ENCODE measurements at places on chromosomes 3 and 15.

GRCh38 chr15:58830556-58830955 lies 59.5 kb downstream of the MINDY2 start:
- no peaks in the 10 kb centered on the region for H3K4me1 ChIP-seq
- H3K4me3 ChIP-seq = no peak overlapping the region
- H3K27ac ChIP-seq = no peak overlapping the region
- no peak for DNase-seq

DNA sequence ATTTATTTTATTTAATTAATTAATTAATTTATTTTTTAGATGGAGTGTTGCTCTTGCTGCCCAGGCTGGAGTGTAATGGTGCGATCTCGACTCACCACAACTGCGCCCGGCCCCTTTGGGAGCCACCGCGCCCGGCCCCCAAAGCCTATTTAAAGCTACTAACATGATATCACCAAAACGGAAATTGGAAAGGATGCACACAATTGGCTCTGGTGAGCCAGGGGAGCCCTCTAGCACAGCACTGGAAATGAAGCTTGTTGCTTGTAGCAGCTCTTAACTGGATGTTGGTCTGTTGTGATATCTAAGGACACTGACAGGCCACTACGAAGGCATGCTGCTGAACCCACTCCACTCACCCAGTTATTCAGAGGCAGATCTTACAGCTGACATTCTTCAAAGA lies 104.5 kb downstream of the IGF2BP2 start:
- no peaks in the 10 kb centered on the region for H3K27me3 ChIP-seq
- H3K27ac ChIP-seq = no peak overlapping the region
- DNase-seq = no peak
- no peaks in the 10 kb centered on the region for H3K4me1 ChIP-seq
- H3K4me3 ChIP-seq = no peak overlapping the region
- no peaks in the 10 kb centered on the region for H3K36me3 ChIP-seq

GRCh38 chr15:99969261-99969920 lies 236.2 kb upstream of the LYSMD4 start:
- H3K4me3 ChIP-seq = no peak overlapping the region
- H3K36me3 ChIP-seq = no peaks in the 10 kb centered on the region
- H3K27me3 ChIP-seq = no peaks in the 10 kb centered on the region
- no peak for DNase-seq
- H3K27ac ChIP-seq = no peak overlapping the region

- H3K27ac ChIP-seq = no peak overlapping the region
- no peaks in the 10 kb centered on the region for H3K36me3 ChIP-seq
- DNase-seq = no peak
- H3K4me1 ChIP-seq = no peaks in the 10 kb centered on the region
- H3K4me3 ChIP-seq = no peak overlapping the region
- no peaks in the 10 kb centered on the region for H3K27me3 ChIP-seq
These were observed 72.7 kb upstream of the LRTM1 start for GRCh38 chr3:55000546-55000945.

- H3K4me1 ChIP-seq = no peaks in the 10 kb centered on the region
- DNase-seq = no peak
- no peak overlapping the region for H3K4me3 ChIP-seq
- H3K36me3 ChIP-seq = no peaks in the 10 kb centered on the region
- no peak overlapping the region for H3K27ac ChIP-seq
These were observed 575.8 kb downstream of the RSL24D1 start for GRCh38 chr15:54620916-54621315.

DNA sequence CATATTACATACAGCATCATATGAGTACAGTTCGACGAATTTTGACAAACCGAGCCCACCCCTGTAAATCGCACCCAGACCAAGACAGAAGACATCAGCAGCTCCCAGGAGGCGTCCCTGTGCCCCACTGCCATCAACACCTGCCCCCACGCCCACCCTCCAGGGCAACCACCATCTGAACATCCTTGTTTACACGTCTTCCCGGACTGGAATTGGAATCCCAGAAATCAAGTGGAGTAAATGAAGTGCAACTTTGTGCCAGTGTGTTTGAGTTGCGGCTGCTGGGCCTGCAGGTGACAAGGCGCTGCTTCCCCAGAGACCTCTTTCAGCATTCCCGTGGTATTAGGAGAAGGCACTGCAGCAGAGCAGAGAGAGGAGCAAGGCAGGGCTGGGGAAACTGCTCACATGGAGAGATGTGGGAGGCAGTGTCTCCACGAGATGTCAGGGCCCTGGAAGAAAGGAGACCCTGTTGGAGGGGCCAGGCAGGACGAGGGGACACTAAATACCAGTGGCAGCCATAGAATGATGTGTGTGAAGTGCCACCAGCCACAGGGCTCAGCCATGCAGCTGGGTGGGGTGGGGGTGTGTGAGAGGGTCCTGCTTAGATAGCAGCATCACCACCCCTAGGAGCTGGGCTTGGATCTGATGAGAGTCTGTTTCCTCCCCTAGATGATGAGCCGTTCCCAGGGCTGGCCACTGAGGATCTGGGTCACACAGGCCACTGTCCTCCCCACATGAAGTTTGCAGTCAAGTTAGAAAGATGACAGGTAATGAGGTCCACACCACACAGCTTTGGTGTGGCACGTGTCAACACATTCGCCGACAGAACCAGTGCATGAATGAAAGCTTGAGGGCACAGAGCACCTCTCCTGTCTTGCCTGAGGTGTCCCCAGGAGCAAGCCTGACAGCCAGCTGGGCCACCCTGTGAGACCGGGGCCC lies 33.4 kb upstream of the PCSK6 start:
- H3K27me3 ChIP-seq = no peaks in the 10 kb centered on the region
- no peak overlapping the region for H3K4me3 ChIP-seq
- H3K27ac ChIP-seq = no peak overlapping the region
- no peaks in the 10 kb centered on the region for H3K36me3 ChIP-seq
- peak; percentile 50 for DNase-seq

GRCh38 chr15:59687836-59688235 lies 1.3 kb downstream of the BNIP2 start:
- peak overlapping the region; percentile 93 for H3K4me3 ChIP-seq
- no peaks in the 10 kb centered on the region for H3K27me3 ChIP-seq
- no peaks in the 10 kb centered on the region for H3K36me3 ChIP-seq
- peak overlapping the region; percentile 96 for H3K27ac ChIP-seq
- DNase-seq = no peak
- peaks cover 19% of the 10 kb centered on the region for H3K4me1 ChIP-seq

DNA sequence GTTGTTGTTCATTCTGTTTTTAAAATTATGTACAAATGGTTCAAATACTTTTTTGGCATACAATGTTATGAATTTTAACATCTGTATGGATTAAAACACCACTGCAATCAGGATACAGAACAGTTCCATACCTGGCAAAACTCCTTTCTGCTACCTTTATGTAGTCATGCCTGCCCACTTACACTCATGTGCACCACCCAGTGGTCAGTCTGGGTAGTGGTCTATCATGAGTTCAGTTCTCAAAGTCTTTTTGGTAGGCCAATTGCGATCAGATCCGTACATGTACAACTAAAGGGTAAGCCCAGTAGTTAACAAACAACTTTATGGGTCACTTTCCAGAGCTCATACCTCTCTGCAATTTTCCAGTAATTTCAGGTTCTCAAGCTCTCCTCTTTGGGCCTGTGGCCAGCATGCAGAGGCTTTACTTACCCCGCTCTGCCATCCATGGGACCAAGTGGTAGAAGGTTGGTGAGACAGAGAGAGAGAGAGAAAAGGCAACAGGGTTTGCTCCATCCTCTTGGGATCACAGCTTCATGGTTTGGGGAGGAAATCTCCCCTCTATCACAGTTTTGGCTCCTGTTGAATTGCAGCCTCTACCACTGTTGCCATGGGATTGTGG lies 63.9 kb upstream of the FAM98B start:
- H3K4me3 ChIP-seq = no peak overlapping the region
- DNase-seq = peak; percentile 83
- H3K36me3 ChIP-seq = no peaks in the 10 kb centered on the region

DNA sequence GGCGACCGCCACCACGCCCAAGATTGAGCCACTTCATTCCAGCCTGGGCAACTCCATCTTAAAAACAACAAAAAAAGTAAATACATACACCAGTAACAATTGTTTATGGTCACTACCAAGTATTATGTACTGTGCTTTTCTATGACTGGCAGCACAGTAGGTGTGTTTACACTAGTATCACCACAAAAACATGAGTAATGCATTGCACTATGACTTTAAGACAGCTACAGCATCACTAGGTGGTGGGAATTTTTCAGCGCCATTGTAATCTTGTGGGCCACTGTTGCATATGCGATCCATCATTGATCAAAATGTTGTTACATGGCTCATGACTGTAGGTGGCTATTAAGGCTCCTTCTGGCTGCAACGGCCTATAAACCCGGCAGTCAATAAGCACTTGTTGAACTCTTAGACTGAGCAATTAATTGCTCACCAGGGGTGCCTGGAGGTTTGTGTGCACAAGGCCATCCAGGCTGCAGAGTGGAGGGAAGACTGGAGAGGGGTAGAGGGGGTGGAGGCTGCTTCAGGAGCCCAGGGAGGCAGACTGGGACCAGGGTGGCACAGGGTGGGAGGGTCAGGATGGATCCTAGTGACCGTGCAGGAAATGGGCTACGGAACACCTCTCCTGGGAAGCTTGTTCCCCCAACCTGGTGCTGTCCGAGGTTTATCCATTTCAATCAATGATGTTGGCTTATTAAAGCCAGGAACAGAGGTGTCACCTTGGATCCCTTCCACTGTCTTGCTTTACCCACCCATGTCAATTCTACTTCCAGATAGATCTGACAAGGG lies 17.9 kb upstream of the COPG1 start:
- no peaks in the 10 kb centered on the region for H3K4me1 ChIP-seq
- H3K27me3 ChIP-seq = no peaks in the 10 kb centered on the region
- no peak for DNase-seq
- no peak overlapping the region for H3K27ac ChIP-seq
- no peaks in the 10 kb centered on the region for H3K36me3 ChIP-seq

GRCh38 chr3:64207289-64208080 lies 17.8 kb downstream of the PRICKLE2 start:
- H3K4me3 ChIP-seq = peak overlapping the region; percentile 8
- peak overlapping the region; percentile 54 for H3K27ac ChIP-seq
- no peaks in the 10 kb centered on the region for H3K27me3 ChIP-seq

GRCh38 chr3:115503394-115503793 lies 119.9 kb upstream of the GAP43 start:
- no peak for DNase-seq
- no peaks in the 10 kb centered on the region for H3K4me1 ChIP-seq
- no peak overlapping the region for H3K4me3 ChIP-seq
- H3K27ac ChIP-seq = no peak overlapping the region
- H3K36me3 ChIP-seq = no peaks in the 10 kb centered on the region
- no peaks in the 10 kb centered on the region for H3K27me3 ChIP-seq

DNA sequence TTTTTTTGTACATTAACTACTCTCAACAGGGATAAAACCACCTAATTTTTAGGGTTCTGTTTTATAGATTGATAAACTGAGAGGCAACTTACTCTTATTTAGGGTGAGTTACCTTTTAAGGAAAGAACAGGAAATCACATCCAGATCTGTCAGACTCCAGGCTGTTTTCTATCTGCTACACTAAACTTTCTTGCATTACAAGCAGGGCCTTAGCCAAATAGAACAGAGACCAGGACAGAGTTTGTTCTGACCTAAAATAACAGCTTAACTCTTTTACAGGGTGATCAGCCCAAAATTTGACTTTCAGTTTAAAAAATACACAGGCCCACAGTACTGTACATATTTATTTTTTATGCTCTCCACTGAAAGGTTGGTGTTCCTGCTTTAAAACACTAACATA lies 38.6 kb downstream of the SGO1 start:
- H3K4me3 ChIP-seq = no peak overlapping the region
- no peaks in the 10 kb centered on the region for H3K4me1 ChIP-seq
- DNase-seq = no peak
- peaks cover 12% of the 10 kb centered on the region for H3K36me3 ChIP-seq
- H3K27ac ChIP-seq = no peak overlapping the region

- no peaks in the 10 kb centered on the region for H3K27me3 ChIP-seq
- no peaks in the 10 kb centered on the region for H3K4me1 ChIP-seq
- no peak overlapping the region for H3K27ac ChIP-seq
- H3K4me3 ChIP-seq = no peak overlapping the region
- no peaks in the 10 kb centered on the region for H3K36me3 ChIP-seq
- no peak for DNase-seq
These were observed 312.5 kb downstream of the C3orf38 start for GRCh38 chr3:88462230-88462629.

- no peak overlapping the region for H3K27ac ChIP-seq
- H3K27me3 ChIP-seq = no peaks in the 10 kb centered on the region
- H3K4me1 ChIP-seq = no peaks in the 10 kb centered on the region
- no peak for DNase-seq
- no peaks in the 10 kb centered on the region for H3K36me3 ChIP-seq
- H3K4me3 ChIP-seq = no peak overlapping the region
These were observed 704.2 kb downstream of the ROBO1 start for GRCh38 chr3:79063624-79064023.

DNA sequence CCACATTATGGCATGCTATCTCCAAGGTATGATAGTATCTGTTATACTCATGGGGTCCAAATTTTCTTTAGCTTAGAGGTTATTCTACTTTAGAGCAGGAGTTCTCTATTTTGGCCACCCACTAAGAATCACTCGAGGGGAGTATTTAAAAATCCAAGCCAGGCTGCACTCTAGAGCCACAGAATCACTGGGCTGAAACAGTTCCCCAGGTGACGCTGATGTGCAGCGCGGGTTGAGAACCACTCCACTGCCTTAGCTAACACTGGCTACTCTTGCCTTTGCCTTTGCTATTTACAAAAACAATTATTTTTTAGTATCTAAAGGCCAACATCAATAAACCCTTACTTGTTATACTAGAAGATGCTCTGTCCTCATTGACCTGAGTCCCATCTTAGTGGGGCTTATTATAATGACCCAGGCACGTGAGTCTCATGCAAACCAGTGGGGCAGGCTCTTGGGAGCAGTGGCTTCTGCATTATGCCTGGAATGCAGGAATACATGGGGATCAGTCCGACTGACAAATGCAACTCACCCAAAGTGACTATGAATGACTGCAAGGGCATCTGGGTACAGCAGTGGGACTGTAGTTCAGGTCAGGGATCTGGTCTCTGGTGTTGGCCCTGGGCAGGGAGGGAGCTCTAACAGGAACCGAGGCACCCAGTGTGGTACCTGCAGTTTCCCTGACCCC lies 21.7 kb upstream of the CGNL1 start:
- no peak overlapping the region for H3K4me3 ChIP-seq
- no peaks in the 10 kb centered on the region for H3K27me3 ChIP-seq
- no peaks in the 10 kb centered on the region for H3K4me1 ChIP-seq
- no peak overlapping the region for H3K27ac ChIP-seq
